Activated naive CD8-positive, alpha-beta T cell treated with anti-CD3 and anti-CD28 coated beads, Interleukin-2, amount 10 ng/mL, durations not matched to agents 7 days and 5 days (primary cell): ENCODE measurements at places on chromosomes 2 and 18.

- no peaks in the 10 kb centered on the region for H3K36me3 ChIP-seq
- no peak overlapping the region for H3K27ac ChIP-seq
- no peak overlapping the region for H3K4me3 ChIP-seq
- DNase-seq, result peak; percentile 18
- no peaks in the 10 kb centered on the region for H3K27me3 ChIP-seq
- H3K4me1 ChIP-seq, result no peaks in the 10 kb centered on the region
Measured at GRCh38 chr2:194464964-194465638, 1191.9 kb upstream of the SLC39A10 start.

GRCh38 chr2:234705108-234705507 is 208.2 kb upstream of the ARL4C start:
- peak overlapping the region; percentile 6 for H3K27ac ChIP-seq
- H3K36me3 ChIP-seq, result no peaks in the 10 kb centered on the region
- H3K27me3 ChIP-seq, result no peaks in the 10 kb centered on the region
- no peaks in the 10 kb centered on the region for H3K4me1 ChIP-seq
- H3K4me3 ChIP-seq, result no peak overlapping the region

DNA sequence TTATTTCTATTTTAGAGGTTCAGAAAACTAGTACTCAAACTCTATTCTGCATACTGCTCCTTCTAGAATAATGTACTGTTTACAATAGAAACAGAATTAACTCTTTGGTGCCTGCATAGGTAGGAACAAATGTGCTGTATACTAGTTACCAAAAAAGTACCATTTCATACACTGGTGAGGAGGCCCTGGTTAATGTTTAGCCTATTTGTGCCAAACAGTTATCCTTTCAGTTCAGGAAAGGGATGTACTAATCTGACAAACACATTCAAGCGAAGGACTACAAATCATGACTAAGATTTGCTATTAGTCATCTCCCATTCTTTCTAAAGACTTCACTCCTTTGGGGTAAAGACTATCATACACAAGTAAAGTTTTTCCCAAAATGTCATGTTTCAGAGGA is 47.4 kb downstream of the EXOC6B start:
- H3K27me3 ChIP-seq, result peaks cover 3% of the 10 kb centered on the region
- H3K4me1 ChIP-seq, result no peaks in the 10 kb centered on the region
- H3K27ac ChIP-seq, result no peak overlapping the region
- H3K36me3 ChIP-seq, result peaks cover 2% of the 10 kb centered on the region
- no peak overlapping the region for H3K4me3 ChIP-seq

DNA sequence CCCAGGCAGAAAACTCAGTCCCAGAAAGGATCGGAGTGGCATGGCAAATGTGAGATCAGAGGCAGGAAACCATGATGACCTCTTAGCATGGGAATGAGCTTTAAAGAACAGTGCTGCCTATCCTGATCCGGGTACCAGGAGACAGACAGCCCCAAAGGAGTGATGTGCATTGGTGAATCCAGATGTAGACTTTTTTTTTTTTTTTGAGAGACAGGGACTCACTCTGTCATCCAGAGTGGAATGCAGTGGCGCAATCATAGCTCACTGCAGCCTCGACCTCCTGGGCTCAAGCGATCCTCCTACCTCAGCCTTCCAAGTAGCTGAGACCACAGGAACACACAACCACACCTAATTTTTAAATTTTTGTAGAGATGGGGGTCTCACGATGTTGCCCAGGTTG is 122.7 kb downstream of the VAPA start:
- H3K36me3 ChIP-seq, result no peaks in the 10 kb centered on the region
- no peak overlapping the region for H3K27ac ChIP-seq
- H3K4me1 ChIP-seq, result peaks cover 5% of the 10 kb centered on the region
- peaks cover 10% of the 10 kb centered on the region for H3K27me3 ChIP-seq
- no peak for DNase-seq

- DNase-seq, result no peak
- peaks cover 5% of the 10 kb centered on the region for H3K4me1 ChIP-seq
- H3K36me3 ChIP-seq, result peaks cover 2% of the 10 kb centered on the region
- no peak overlapping the region for H3K27ac ChIP-seq
- no peak overlapping the region for H3K4me3 ChIP-seq
Measured at GRCh38 chr18:34221971-34222306, 2.8 kb downstream of the NOL4 start.

DNA sequence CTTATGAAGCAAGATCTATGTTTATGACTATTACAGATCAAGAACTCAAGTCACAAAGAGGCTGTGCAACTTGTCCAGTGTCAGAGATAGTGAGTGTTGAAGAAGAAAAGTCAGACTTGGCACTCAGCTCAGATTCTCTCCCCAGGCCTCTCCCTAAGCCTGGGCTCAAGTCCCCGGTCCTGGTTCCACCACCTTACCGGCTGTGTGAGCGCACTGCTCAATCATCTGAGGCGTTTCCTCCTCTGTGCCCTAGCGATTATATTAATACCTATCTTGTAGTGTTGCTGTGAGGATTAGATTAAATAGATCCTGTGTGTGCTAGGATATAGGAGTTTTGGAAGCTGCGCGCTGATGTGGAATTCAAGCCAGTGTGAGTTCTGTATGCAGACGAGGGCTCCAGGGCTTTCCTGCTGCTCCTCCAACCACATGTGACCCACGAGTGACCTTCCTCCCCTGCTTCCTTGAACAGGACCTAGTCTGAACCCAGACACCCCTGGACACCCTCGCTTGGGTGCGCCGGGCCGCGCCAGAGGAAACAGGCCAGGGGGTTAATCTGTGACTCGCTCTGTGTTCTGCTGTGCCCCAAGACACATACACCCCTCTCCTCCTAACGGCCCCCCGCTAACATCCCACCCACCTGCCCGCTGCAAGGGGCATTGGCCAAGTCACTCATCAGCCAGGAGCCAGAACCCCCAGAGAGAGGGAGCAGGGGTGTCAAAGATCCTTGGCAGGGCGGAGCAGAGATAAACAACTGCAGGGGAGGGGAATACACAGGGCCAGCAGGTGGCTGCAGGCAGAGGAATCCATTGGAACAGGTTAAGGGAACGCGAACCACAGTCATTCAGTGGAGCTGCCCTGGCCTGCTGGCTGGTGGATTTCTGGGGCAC is 38.3 kb downstream of the TNS1 start:
- H3K27ac ChIP-seq, result no peak overlapping the region
- H3K27me3 ChIP-seq, result peaks cover 19% of the 10 kb centered on the region
- no peaks in the 10 kb centered on the region for H3K4me1 ChIP-seq
- no peaks in the 10 kb centered on the region for H3K36me3 ChIP-seq

GRCh38 chr2:183242937-183243336 is 118.7 kb downstream of the NUP35 start:
- no peak overlapping the region for H3K27ac ChIP-seq
- no peak for DNase-seq
- no peak overlapping the region for H3K4me3 ChIP-seq
- H3K36me3 ChIP-seq, result no peaks in the 10 kb centered on the region

DNA sequence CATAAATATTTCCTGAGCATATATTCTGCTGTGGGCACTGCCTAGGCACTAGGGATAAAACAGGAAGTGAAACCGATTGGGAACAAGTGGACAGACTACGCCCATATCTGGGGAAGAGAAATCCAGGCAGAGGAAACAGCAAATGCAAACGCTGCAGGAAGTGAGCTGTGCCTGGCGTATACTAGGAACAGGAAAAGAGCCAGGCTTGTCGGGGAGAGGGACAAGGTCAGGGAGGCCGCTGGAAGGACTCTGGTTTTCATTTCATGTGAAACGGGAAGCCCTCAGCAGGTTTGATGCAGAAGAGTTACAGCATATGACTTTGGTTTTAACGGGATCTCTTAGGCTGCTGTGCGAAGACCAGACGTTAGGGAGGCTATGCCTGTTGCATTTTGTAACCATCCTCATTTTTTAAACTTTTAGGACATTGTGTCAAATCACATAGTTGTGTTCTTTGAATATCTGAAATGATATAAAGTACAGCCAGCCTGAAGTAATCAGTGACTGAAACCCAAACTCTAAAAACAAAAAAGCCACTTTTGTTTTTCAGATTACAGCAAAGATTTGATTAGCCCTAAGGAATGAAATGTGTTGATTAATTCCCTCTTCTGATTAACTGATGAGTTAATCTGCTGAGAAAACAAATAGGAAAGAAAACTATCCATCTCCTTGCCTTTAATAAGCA is 110.2 kb upstream of the PIEZO2 start:
- no peak overlapping the region for H3K27ac ChIP-seq
- no peaks in the 10 kb centered on the region for H3K4me1 ChIP-seq
- no peak for DNase-seq
- no peaks in the 10 kb centered on the region for H3K36me3 ChIP-seq

DNA sequence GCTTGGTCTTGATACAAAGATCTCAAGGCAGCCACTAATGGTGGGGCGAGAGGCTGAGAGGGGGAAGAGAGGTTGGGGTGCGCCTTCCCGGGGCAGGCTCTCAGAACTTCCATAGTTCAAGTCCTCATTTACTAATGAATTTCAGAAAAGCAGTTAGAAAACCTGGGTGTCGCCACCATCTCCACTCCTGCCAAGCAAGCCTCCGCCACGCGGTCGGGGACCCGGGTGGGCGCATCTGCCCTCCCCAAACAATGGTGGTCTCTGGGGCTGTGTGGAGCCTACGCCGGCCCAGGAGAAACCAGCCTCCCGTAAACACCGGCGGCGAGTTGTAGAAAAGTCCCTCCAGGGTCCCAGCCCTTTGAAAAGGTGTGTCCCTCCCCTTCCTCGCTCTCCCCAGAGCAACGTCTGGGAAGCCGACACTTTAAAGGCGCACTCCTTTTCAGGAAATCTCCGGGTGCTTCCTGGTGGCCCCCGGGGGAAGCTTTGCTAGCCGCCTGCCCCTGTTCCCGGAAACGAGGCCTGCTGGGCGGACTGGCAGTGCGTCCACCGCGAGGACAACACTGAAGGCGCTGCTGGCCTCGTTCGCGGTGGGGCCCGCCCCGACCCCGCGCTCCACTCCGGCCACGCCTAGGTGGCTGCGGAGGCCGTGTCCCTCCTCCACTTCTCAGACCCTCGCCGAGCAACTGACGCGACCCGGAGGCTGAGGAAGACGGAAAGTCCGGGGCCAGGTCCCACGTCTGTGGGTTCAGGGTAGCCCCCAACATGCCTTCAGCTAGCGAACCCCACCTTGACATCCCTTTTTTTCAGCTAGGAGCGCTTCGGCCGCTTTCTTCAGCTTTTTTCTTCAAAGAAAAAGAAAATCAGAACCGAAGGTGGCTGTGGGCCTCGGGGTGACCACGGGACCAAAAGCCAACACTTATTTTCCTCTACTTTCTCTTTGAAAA is 16.8 kb downstream of the EVX2 start:
- no peaks in the 10 kb centered on the region for H3K36me3 ChIP-seq
- no peak overlapping the region for H3K27ac ChIP-seq
- H3K4me3 ChIP-seq, result peak overlapping the region; percentile 38

- H3K27ac ChIP-seq, result no peak overlapping the region
- H3K4me1 ChIP-seq, result no peaks in the 10 kb centered on the region
- no peak overlapping the region for H3K4me3 ChIP-seq
- H3K36me3 ChIP-seq, result no peaks in the 10 kb centered on the region
- DNase-seq, result no peak
Measured at GRCh38 chr2:191499874-191500565, 177.9 kb upstream of the NABP1 start.

DNA sequence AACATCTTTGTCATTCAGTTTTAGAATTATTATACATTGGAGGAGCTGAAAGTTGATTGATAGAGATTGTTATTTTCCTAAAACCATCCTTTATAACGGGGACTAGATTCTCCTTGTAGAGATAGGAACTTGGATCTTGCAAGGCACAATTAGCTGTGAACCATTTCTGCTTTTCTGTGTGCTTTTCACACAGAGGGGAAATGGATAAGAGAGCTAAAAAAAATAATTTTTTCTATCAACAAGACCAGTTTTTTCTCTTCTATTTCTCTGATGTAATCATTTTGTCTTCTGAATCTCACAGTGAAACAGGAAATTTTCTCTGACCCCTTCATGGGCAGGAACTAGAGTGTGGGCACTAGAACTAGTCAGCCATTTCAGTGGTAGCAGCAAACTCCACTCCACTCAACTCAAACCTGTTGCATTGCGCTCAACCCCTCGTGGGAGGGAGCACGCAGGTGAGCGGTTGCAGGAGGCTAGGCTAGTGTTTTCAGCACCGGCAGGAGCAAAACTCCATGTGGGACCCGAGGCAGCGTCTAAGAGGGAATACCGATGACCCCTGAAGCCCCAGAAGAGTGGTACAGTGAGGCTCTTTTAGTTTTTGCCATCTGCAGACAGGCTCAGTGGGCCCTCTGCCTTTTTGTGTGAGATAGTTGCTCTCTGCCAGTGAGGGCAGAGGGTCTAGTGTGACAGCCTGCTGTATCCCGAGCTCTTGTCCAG is 24.0 kb upstream of the SLC39A10 start:
- peaks cover 4% of the 10 kb centered on the region for H3K4me1 ChIP-seq
- DNase-seq, result no peak
- no peak overlapping the region for H3K27ac ChIP-seq
- H3K4me3 ChIP-seq, result no peak overlapping the region
- H3K36me3 ChIP-seq, result peaks cover 6% of the 10 kb centered on the region
- H3K27me3 ChIP-seq, result no peaks in the 10 kb centered on the region

GRCh38 chr18:3449512-3450011 is 410 bp upstream of the TGIF1 start:
- peak; percentile 73 for DNase-seq
- peak overlapping the region; percentile 96 for H3K27ac ChIP-seq
- no peaks in the 10 kb centered on the region for H3K36me3 ChIP-seq
- no peaks in the 10 kb centered on the region for H3K27me3 ChIP-seq
- H3K4me3 ChIP-seq, result peak overlapping the region; percentile 93

GRCh38 chr18:55318951-55319441 is 269.0 kb downstream of the TCF4 start:
- H3K27ac ChIP-seq, result no peak overlapping the region
- peaks cover 9% of the 10 kb centered on the region for H3K4me1 ChIP-seq
- H3K4me3 ChIP-seq, result no peak overlapping the region

DNA sequence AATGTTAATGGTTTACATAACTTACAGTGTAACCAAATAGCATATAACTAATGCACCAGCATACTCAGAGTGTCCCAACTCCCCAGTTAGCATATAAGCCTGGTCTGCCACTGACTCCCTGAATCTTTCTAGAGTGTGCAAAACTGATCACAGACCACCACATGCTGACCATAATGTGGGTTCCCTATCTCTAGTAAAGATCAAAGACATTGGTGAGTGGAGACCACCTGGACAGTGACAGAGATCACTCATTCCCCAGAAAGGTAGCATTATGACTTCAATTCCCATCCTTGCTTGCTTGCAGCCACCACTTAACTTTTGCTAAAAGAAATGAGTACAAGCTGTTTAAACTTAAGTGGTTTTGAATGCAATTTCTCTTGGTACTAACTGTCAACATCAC is 39.0 kb downstream of the KANSL1L start:
- H3K4me1 ChIP-seq, result no peaks in the 10 kb centered on the region
- peaks cover 1% of the 10 kb centered on the region for H3K36me3 ChIP-seq
- H3K27ac ChIP-seq, result no peak overlapping the region
- no peak for DNase-seq
- H3K4me3 ChIP-seq, result no peak overlapping the region

DNA sequence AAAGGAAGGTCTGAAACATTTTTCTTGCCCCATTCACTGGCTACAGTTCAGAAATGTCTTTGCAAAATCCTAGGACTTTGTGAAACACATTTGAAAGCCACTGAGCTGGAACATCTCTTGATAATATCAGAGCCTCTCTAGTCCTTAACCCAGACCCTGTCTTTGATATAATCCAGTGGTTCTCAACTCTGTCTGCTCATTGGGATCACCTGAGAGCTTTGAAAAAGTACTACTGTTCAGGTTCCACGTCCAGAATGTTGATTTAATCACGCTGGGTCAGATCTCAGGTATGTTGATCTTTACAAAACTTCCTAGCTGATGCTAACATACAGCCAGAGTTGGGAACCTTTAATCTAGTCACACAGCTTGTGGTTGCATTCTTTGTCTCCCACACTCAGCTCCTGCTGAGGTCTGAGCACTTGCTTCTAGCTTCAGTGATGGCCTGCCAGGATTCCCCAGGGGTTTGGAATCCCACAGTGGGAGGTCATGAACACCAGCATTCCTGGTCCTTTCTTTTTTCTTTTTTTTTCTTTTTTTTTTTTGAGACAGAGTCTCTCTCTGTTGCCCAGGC is 262.7 kb downstream of the SETBP1 start:
- H3K36me3 ChIP-seq, result no peaks in the 10 kb centered on the region
- no peak overlapping the region for H3K4me3 ChIP-seq
- H3K27ac ChIP-seq, result no peak overlapping the region
- no peaks in the 10 kb centered on the region for H3K4me1 ChIP-seq
